ENCODE measurements at places on chromosomes 3 and 15.

DNA sequence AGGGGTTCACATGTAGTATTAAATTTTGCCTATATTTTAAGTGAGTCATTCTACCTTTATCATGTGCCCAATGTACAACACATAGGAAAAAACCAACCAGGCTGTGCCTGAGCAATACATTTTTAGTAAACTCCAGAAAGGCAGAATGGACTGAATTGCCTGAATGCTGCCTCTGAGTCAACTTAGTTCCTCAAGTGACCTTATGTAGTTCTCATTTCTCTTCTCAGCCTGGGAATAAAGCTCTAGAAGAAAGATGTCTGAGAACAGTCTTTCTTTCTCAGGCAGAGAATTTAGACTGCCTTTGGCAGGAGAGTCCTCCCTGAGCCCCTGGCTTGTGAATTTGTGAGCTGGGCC lies 13.0 kb downstream of the ST3GAL6 start:
- DNase-seq: no peak

GRCh38 chr3:105145511-105145910 lies 221.2 kb upstream of the ALCAM start:
- DNase-seq: no peak

GRCh38 chr15:77865701-77866100 lies 211.8 kb downstream of the TBC1D2B start:
- no peak for DNase-seq

GRCh38 chr3:100978011-100978659 lies 15.1 kb downstream of the ABI3BP start:
- DNase-seq: no peak

- DNase-seq: no peak
Measured at GRCh38 chr15:72515591-72516389, 41.7 kb downstream of the ARIH1 start.

GRCh38 chr15:63246691-63247469 lies 30.5 kb upstream of the APH1B start:
- no peak for DNase-seq

GRCh38 chr3:188122571-188123169 lies 31.3 kb upstream of the LPP start:
- DNase-seq: no peak

DNA sequence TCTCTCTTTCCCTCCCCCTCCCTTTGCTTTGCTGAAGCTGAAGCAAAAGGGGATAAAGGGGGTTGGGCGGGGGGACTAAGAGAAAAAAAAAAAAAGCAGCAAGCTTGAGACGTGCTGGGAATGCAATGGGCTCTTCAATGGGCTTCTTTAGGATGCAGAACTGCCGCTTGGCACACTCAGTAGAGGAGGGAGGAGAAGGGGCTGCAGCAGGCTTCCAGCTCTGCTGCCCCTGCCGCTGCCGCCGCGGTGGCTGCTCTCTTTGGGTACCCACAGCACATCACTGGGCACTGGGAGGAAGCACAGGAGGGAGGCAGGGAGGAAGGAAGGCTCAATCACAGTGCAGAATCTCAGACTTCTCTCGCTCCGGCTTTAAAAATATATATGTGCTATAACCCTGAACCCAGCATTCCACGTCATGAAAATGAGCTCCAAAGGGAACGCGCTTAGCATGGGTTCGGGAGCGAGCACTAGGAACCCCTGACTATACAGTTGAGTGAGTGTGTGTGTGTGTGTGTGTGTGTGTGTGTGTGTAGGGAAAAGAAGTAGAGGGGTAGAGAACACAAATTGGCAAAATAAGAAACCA lies 3.5 kb downstream of the SLITRK3 start:
- peak; percentile 74 for DNase-seq

DNA sequence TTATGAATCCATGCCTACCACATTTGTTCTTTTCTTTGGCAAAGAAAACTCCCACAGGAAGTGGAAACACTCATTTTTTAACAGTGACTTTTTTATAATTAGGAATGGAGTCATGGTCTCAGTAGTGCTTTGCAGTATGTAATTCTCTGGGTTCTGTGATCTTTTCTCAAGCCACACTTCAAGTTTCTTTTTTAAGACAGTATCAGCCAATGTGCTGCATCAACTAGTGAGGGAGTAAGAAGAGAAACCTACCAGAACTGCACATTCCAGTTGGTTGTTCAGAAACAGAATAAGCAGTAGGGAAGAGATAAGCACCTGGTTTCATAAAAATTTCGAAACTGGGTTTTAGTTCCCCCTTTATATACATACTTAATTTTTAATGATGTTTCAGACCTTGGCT lies 126.3 kb downstream of the FOXB1 start:
- DNase-seq: no peak

DNA sequence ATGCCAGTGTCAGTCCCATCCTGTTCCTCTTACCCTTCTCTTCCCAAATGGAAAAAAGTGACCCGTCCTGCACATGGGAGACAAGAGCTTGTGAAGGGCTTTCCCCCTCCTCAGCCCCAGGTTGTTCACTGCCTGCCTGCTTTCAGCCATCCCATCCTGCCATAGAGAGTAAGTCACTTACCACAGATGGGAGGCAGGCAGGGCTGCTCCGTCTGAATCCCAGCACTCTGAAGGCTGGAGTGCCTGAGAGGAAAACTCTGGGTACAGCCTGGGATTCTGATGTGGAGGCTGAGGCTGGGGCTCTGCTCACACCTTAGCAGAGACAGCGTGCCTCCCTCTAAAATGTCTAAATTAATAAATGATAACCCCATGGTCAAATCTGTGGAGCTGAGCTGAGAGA lies 14.8 kb downstream of the CPNE4 start:
- DNase-seq: no peak

DNA sequence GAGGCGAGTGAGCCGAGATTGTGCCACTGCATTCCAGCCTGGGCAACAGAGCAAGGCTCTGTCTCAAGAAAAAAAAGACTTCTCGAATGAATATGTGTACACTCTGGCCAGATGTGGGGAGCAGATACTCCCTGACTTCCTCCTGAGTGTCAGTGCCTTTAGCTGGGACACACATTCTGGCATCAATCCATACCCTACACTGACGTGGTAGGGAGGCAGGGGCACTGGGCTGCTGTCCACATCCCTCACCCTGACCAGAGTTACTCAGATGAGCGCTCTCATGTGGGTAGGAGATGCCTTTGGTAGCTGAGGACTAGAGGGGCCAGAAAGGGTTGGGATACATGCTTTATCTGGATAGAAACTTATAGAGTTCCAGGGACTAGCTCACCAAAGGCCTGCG lies 15.6 kb downstream of the LIMD1 start:
- DNase-seq: no peak

DNA sequence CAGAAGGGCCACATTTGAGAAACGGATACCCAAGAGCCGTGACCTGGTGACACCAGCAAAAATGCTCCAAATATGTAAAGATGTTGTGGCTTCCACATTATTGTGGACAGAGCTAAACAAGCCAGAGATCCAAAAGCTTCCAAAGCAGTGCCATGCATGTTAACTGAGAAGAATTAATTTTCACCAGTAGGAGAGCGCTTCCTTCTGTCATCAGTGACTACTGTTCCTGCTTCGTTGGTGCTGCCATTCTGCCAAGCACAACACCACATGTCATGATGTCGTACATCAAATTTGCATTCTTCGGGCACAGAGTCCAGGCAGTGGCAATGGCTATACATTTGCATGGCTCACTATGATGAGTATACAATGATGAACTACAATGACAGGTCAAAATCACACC lies 19.1 kb upstream of the CHST2 start:
- no peak for DNase-seq

DNA sequence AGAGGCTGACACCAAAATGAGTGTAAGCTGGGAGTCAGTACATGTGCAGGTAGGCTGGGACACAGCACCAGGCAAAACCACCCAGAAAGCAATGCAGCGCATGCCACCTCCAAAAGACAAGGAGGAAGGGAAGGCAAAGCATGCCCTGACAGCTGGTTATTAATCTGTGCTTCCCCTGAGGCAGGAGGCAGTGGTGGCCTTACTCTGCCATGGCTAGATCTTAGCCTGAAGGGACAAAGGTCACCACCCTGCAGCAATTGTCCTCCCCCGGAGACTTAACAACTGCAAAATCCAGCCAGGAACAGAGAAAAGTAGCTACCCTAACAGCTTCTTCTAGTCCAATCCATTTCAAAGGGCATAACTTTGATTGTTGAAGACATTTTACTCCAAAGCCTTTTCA lies 73.7 kb downstream of the PLD1 start:
- no peak for DNase-seq

- no peak for DNase-seq
Measured at GRCh38 chr3:160140756-160141155, 84.5 kb upstream of the C3orf80 start.

- DNase-seq: peak; percentile 28
Measured at GRCh38 chr3:186464424-186465093, 79.6 kb downstream of the CRYGS start.

GRCh38 chr15:78234515-78235040 lies at the start of gene ACSBG1:
ACSBG1 (minus strand) TSS chr15:78234565; CDS start chr15:78234501, 64 bp downstream.
- peak; percentile 63 for DNase-seq

GRCh38 chr15:34018021-34018645 lies 20.9 kb downstream of the AVEN start:
- no peak for DNase-seq

DNA sequence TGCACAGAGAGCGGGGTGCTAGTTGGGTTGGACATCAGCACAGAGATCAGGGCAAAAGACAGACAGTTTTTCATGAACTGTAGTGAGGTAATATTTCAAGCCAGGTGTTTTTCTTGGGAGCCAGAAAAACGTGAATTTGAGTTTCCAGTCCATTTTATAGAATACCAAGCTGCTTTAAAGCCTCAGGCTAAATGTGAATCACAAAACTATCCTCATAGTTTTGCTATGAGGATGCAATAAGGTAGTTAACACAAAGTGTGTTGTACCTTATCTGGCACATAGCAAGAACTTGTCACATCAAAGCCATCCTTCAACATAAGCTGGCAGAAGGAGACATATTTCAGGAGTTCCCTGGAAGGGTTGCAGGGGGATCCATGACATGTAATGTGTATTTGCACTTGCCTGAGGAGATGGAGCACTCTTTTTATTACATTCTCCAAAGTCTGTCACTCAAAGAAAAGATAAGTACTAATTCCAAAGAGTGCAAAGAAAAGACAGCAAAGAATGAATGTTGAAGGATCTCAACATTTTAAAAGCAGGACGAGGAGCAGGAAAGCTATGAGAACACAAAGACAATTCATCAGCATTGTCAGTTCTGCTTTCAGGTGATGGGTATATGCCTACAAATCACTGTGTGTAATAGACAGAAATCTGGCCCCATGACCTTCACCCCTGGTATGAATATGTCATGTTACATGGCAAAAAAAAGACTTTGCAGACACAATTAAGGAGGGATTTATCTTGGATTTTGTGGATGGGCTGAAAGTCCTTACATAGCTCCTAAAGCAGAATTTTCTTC lies 1046.4 kb downstream of the NTRK3 start:
- no peak for DNase-seq

DNA sequence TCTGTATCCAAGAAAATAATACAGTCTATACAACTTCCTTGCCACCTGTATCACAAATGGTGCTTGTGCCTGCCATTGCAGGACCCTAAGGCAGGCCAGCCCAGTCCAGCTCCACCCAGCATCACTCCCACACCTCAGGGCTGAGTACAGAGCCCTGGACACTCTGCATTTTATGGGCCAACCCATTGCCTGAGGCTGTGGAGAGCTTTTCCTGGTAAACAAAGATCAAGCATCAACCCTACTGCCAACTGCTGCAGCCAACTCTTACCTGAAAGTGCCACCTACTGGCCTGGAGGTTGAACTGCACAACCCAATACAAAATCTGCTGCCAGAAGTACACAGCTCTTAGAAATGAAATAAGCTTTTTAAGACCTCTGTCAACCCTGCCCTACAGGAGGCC lies 1082.2 kb downstream of the NAALADL2 start:
- peak; percentile 33 for DNase-seq

DNA sequence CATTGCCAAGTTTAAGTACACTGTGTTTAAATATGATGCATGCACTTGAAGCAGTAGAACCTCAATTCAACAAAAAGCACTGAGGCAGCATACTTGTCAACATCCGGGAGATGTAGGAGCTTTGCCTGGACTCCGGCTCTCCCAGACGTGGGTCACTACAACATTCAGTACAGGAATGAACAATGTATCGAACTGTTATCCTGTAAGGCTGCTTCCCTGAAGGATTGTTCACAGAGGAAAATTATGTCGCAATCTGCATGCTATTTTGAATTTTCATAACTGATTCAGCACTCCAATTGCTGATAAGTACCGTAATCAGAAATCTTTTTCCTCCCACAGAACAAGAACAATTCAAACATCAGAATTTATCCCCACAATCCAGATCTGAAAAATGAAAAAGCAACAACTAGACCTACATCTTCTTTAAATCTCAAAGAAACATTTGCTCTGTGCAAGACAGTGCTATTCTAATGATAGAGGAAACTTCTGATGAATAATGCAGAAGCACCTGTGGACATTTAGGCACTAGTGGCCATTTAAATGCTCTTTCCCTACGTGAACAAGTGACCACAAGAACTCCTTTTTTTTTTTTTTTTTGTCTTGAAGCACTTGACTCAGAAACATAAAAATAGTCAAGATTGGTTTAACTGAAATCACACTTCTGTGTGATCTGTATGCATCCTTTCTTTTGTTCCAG lies 113.4 kb downstream of the PLCH1 start:
- DNase-seq: no peak

- DNase-seq: no peak
Measured at GRCh38 chr15:70348581-70349344, 251.0 kb upstream of the TLE3 start.

- no peak for DNase-seq
Measured at GRCh38 chr3:153273767-153274435, 111.9 kb downstream of the RAP2B start.

- no peak for DNase-seq
Measured at GRCh38 chr3:69986419-69986818, 13.1 kb upstream of the SAMMSON start.

- no peak for DNase-seq
Measured at GRCh38 chr15:78811124-78811824, at the start of gene ADAMTS7. ADAMTS7 (minus strand) TSS chr15:78811464; CDS start chr15:78811220, 244 bp downstream.

- DNase-seq: peak; percentile 78
Measured at GRCh38 chr3:138329127-138329983, at the start of gene NME9. NME9 (minus strand) TSS chr3:138329851; CDS start chr3:138329335, 516 bp downstream.

- DNase-seq: no peak
Measured at GRCh38 chr3:60160822-60161748, 1090.2 kb downstream of the FHIT start.

- DNase-seq: no peak
Measured at GRCh38 chr15:40198355-40199085, 37.7 kb downstream of the BUB1B start.

- no peak for DNase-seq
Measured at GRCh38 chr3:122560680-122561079, 3.4 kb downstream of the PARP9 start.

GRCh38 chr15:74790080-74790916 lies 8.4 kb downstream of the CSK start:
- no peak for DNase-seq

- DNase-seq: no peak
Measured at GRCh38 chr15:33282226-33283020, 28.3 kb upstream of the RYR3 start.

- no peak for DNase-seq
Measured at GRCh38 chr3:189712906-189713483, 81.8 kb downstream of the TP63 start.

Measured in iPS DF 19.7 (cell line).